Kasumi-1 (cell line): ENCODE measurements at places on chromosomes 4 and X.

DNA sequence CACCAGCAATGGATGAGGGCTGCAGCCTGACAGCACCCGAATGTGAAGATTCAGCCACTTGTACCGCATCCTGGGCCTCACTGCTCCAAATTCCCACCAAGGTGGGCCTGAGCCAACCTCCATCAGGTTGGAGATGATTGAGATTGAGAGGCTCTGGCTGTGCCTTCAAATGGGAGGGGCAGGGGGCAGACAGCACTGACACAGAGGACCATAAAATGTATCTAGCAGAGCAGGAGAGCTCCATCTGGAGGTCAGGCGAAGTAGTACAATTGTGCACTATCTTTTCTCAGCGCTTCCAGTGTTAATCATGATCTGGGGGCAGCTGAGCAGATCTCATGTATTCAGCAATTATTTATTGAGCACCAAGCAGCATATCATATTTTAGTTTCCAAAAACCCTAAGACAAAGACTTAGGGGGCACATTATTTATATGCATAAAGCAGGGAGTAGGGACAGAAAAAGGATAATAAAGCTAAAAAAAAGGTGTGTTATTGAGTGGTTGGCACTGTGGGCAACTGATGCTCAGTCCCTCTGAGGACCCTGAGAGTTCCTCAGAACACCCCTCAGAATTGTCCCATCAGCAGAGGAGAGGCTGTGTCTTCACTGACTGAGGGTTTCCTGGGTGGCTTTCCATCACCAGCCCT is 31.6 kb upstream of the C1QTNF7 start:
- DNase-seq: peak; percentile 77

DNA sequence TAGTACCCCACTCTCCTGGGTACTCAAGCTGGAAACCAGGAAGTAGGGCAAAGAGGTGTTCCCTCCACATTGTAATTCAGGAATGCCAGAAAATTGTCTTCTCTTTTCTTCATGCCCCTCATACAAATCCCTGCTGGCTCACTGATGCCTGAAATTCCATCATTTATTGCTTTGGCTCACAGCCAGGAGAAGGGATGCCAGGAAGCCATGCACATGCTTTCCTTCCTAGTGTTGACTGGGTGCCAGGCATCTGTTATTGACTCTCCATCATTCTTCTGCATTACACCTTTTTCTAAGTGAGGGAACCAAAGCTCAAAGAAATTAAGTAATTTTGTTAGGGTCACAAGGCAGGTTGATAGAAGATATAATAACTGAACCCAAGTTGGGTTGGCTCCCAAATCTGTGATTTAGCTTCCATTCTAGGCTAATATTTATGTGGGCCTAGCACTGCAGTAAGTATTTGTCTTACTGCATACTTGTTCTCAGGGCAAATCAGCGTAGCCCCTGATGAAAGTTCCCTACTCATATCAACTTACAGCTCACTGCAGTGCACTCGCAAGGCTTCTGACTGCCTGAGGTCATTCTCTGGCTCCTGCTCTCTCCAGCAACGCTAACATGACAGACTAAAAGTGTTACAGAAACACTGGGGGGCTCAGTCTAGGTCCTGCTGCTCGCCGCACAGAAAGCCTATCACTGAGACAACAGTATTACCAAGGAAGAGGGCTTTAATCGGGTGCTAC is 89.0 kb downstream of the TRAPPC11 start:
- no peak for DNase-seq

DNA sequence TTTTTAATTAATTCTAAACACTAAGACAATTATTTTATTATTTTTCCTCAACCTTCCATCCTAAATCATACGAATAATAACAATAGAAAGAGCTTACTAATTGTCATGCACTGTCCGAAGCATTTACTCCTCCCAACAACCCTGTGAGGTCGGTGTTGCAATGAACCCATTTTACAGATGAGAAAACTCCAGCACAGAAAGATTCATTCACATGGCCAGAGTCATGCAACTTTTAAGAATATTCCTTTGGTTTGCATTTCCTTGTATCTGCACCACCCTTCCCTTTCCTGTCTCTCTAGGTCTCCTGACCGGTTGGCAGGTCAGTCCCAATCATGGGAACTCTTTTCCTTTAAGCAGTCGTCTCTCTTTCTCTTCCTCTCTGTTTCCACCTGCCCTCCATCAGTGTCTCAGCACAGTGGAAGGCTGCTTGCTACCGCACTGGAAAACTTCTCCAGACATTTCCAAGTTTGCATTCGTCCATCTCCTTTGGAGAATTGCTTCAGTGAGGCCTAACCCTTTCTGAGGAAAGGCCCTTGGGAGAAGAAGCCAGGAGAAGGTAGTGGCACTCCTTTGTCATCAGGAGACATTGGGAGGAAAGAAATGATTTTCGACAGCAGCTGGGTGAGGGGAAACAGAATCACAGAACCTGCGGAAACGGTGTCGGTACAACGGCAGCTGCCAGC is 1.9 kb upstream of the TMSB4X start:
- DNase-seq: peak; percentile 31

DNA sequence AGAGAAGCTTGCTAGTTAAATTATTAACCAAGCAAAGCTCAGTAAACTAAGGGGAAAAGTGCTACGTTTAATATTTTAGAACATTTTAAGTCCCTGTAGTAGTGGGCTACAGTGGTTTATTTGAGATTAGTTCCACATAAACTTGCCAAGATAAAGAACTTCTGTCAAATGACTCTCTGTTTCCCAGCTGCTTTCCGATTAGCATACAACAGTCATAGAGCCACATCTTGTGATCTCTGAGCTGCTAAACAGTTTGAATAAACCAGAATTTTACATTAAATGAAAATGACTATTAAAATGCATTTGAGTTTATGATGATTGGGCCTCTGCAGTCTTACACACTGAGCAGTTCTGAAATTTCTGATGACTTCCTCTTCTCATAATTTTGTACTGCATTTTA is 568.5 kb downstream of the IQCM start:
- no peak for DNase-seq

DNA sequence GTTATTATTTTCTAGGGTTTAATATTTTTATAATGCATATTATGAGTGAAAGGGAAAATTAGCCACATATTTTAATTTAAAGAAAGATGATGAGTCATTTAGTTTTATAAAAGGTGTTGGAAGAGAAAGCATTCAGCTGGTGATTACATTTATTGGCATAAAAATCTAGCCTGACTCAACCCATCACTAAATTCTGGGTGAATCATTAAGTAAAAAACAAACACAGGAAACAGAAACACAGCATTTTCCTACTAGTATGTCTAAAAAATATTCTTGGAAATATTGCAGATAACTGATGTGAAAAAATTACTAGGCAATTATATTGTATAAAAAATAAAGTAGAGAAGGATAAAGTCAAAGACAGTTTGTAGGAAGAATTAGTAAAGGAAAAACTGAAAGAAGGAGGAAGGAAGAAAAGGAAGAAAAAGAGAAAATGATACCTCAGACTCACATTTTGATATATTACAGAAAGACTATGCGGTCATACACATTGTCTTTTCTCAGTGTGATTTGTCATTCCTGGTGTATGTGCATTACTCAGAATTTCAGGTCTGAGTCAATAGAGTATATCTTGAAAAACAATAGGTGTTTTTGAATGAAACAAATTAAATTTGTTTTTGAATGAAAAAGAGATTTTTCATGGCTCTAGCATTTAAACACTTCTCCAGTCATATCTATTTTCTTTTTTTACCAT is 48.0 kb upstream of the SPOCK3 start:
- DNase-seq: no peak

- no peak for DNase-seq
Observed at GRCh38 chr4:86100539-86101215, 259.2 kb downstream of the MAPK10 start.

DNA sequence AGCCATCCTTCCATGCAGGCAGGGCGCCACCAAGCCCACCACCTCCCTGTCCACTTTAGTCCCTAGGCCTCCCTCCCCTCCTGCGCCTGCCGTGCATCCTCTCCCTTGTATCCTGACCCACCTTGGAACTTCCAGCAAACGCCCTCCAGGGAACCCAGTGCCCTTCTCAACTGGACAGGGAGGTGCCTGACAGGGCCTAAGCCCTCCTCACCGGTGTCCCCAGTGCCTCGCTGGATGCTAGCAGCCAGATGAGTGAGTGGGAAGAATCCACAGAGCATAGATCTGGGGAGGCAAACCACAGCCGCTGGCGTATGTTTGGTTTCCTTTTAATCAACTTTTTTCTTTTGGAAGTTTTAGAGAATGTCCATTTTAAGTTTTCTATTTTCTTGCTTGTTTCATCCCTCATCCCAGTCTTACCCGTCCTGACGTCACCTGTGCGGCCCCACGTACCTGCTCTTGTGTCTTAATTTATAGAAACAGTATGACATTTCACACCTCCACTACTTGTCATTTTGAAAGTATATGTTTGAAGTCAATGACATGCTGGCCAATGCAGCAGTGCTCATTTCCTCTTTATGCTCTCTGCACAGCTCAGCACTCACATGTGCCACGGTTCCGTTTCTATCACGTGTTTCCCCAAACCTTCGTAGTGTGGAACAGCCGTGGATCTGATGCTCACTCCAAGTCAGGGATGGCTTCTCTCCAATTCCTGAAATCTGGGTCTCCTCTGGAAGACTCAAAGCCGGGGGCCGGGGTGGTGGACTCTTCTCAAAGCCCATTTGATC is 3.4 kb upstream of the HMX1 start:
- DNase-seq: no peak

GRCh38 chrX:49111791-49112190 is 11.7 kb downstream of the GPKOW start:
- no peak for DNase-seq

- DNase-seq: no peak
Observed at GRCh38 chr4:1473718-1474117, 67.5 kb upstream of the NKX1-1 start.

DNA sequence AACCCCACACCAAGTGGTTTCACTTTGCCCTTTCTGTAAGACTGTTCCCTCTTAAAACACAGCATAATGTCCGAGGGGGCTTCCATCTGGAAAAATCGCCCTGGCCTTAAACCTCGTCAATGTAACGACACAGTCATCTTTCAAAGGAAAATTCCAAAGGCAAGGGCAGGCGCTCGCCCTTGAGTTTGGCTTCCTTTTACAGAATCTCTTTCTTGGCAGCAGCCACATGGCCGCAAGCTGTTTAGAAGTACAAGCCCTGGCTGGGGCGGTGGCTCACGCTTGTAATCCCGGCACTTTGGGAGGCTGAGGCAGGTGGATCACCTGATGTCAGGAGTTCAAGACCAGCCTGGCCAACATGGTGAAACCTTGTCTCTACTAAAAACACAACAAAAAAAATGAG is 27.1 kb upstream of the GRPEL1 start:
- no peak for DNase-seq

DNA sequence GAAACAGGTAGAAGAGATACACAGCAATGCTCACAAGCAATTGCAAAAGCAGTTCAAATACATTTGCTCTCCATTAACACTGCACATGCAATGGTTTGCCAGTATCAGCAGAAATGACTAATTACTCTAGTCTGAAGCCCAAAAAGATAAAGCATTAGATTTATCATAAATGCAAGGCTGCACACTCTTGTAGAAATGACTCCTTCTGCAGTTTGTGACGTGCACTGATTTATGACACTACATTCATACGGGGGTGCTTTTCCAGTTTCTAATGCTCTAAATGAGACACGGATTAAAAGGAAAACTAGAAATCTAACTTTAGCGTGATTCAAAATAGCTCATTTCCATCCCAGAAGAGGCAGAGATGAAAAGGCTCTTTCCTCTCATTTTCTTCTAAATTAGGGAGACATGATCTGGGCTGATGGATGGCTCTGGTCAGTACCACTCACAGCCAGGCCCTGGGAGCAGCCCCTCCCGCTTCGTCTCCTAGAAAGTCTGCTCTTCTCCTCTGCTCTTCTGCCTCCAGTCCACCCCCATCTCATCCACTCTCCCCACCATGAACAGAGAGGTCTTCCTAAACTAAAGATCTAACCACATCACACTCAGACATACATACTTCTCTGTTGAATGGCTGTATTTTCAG is 33.2 kb downstream of the PPP2R2C start:
- DNase-seq: no peak

GRCh38 chr4:81453024-81453423 is 18.7 kb downstream of the RASGEF1B start:
- no peak for DNase-seq

- DNase-seq: no peak
Observed at GRCh38 chr4:3290476-3290875, 2.3 kb upstream of the RGS12 start.

- DNase-seq: no peak
Observed at GRCh38 chr4:42573249-42573648, 83.7 kb downstream of the ATP8A1 start.

DNA sequence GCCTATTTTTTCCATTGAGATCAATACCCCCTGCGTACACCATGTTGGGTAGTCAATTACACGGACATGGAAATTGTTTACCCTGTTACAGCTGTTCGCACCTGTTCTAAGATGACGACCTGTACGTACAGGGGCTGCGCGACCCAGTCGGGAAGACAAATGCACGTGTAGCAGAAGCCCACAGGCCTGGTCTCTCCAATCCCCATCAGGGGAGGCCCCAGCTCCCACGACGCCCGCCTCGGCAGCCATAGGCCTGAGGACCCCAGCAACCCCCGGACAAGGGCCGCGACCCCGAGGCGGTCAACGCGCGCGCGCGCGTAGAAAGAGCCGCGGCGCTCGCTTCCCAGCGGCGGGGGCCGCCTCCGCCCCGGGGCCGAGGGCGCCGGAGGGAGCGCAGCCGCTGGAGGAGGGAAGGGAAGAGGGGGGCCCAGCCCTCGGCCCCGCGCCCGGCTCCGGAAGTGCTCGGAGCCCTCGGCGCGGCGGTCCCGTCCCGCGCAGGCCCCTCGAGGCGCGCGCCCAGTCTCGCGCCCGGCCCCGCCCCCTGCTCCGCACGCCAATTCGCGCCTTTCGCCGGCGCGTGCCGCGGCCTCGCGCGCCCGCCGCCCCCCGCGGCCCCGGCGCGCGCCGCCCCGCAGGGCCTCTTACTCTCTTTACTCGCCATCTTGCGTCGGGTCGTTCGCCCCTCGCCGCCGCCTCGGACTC is 618 bp downstream of the RBBP7 start:
- DNase-seq: peak; percentile 5

- DNase-seq: no peak
Observed at GRCh38 chr4:146439999-146440398, 81.7 kb downstream of the SLC10A7 start.

GRCh38 chr4:121336706-121337105 is 44.1 kb downstream of the QRFPR start:
- no peak for DNase-seq

DNA sequence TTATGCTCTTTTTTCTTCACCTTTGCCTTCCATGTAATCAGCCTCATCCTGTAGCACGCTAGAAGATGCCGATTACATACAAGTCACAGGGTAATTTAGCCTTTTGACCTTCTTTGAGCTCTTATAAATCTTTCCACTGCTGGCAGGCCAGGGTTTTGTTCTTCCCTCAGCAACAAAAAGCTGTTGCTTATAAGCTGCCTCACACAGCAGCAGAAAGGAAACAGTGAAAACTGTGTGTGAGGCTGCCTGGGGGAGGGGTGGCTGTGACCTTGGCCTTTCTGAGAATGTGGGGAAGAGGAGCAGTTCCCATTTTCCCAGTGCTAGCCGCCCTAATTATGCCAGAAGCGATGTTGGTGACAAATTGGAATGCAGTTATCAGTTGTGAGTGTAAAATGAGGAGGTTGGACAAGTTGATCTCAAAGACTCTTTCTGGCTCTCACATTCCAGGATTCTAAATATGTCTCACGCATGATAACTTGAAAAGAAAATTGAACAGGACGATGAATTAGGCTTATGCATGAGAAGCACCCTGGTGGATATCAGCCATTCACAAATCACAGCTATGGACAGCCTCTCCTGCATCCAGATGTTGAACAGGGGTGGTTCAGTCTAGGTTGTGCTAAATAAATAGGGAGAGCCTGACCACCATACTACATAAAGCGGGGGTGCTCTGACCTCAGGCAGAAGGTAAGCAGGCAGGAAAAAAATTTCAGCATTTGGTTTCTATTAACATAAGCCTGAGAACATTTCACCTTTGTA is 25.7 kb downstream of the SLITRK2 start:
- DNase-seq: no peak
